T-helper 9 cell (primary cell): ENCODE measurements at places on chromosomes 13 and 19.

DNA sequence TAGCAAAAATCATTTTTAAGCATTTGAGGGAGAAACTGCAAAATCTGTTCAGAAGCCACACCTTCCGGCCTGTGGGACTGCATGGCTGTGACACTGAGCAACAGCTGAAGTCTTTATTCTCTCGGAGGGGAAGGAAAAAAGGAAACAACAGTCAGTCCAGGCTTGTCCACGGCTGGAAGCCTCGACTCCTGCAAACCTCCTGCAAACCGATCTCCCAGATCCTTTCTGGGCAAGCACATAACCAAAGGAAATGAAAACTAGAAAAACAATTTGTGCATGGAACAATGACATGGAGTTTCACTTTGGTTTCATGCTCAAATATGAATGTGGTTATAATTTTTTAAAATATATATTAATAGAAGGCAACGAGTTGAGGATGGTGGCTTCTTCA lies 1.0 kb downstream of the COL4A1 start:
- no peak for DNase-seq

- DNase-seq, result no peak
These were observed 26.0 kb upstream of the RBM26 start for GRCh38 chr13:79432086-79432485.

DNA sequence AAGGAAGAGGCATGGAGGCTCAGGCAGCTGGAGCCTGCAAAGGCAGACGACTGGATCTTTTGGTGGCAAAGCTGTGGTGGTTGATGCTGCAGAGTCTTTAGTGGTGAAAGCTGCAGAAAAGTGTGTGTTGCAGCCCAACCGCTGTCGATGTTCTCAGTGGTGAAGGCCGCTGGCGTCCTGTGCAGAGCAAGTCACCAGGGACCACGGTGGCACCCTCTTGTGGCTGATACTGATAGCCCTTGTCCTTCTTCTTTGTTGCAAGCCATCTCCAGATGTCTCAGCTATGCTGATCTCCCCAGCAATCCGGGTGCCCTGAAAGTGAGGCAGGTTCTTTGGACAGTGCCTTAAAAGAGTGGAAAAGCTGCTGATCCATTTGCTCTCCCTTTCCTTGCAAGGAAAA lies 610.9 kb upstream of the PCDH9 start:
- no peak for DNase-seq

DNA sequence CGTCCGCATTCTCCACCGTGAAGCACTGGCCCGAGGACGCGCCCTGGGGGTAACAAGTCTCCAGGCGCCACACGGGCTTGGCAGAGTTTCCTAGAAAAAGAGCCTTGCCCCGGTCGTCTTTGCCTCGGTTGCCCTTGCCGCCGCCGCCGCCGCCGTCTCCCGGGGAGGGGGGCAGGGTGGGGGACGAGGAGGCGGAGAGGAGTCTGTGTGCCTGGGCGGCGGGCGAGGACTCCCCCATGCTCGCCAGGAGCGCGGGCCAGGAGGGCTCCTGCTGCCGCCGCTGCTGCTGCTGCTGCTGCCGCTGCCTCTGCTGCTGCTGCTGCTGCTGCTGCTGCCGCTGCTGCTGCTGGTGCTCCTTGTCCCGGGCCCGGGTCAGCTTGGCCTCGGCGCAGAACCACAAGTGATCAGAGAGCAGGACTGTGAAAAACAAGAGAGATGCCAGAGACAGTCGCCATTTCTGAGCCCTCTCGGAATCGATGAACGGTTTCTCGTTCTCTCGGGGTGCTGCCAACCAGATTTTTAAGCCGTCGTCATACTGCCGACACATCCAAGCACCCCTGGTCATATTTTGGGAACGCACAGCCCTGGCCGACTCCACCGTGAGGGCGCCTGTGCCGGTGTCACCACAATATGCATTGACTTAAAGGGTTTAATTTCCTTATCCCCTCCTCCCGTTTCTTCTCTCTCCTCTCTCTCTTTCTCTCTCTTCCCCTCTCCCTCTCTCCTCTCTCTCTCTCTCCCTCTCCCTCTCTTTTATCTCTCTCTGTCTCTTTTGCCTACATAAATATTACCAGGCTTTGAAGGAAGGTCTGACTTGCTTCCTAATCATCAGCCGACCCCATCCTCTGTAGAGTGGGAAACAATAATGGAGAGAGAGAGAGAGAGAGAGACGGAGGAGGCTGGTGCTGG lies 349.1 kb downstream of the LIG4 start:
- DNase-seq, result no peak

GRCh38 chr19:57803594-57804325 lies 11.0 kb downstream of the ZNF552 start:
- no peak for DNase-seq

DNA sequence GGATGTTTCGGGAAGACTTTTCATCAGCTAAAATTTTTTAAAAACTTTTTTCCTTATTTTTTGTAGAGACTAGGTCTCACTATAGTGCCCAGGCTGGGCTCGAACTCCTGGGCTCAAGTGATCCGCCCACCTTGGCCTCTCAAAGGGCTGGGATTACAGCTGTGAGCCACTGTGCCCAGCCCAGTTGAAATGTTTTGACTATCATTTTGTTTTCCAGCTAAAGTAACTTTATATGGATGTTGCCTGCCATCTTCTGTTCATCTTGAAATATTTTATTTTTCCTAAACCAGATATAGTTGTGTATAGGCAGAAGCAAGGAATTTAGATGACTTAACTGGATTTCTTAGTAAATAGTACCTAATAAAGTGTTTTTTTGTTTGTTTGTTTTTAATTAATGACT lies 7.0 kb downstream of the CAB39L start:
- no peak for DNase-seq

DNA sequence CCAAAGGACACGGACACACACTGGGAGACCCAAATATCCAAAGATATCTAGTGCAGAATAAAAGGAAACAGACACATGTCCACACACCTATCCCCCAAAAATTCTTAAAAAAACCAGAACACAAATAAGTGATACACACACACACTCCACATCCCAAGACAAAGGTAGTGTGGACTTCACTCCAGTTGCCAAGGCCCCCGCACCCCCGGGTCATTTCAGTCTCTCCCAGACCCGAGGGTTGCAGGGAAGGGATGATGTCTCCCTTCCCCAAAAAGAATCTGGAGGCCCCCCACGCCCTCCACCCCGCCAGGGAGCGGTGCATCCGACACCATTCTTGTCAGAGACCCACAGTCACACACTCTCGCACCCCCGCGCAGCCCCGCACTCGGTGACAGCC lies 407 bp downstream of the DPF1 start:
- no peak for DNase-seq

DNA sequence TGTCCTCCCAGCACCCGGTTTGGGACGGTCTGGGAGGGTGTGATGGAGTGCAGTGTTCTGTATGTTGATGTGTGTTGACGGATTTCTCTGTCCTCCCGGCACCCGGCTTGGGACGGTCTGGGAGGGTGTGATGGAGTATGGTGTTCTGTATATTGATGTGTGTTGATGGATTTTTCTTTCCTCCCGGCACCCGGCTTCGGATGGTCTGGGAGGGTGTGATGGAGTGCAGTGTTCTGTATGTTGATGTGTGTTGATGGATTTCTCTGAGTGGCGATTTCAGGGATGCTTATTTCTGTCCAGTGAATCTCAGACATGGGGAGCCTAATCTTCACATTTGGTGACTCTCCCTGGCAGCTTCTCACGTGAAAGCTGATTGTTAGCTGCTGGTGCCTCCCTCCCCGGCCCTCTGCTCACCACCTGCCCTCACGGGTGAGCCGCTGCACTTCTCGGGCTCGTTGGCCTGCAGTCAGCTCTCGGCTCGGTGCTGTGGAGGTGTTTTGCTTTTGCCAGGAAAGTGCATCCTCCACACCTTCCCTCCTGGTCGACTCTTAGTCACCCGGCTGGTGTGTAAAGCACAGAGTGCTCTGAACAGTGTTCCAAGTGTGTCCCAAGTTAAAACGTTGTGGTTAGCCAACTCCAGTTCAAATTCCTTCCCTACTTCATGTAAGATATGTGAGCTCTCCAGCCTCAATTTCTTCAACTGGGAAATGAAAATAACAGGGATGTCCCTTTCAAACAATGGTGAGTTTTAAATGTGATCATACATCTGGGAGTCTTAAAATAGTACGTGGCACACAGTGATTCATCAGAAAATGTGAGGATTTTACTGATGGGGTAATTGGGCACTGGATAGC lies 54.6 kb downstream of the ATP11A start:
- DNase-seq, result no peak

DNA sequence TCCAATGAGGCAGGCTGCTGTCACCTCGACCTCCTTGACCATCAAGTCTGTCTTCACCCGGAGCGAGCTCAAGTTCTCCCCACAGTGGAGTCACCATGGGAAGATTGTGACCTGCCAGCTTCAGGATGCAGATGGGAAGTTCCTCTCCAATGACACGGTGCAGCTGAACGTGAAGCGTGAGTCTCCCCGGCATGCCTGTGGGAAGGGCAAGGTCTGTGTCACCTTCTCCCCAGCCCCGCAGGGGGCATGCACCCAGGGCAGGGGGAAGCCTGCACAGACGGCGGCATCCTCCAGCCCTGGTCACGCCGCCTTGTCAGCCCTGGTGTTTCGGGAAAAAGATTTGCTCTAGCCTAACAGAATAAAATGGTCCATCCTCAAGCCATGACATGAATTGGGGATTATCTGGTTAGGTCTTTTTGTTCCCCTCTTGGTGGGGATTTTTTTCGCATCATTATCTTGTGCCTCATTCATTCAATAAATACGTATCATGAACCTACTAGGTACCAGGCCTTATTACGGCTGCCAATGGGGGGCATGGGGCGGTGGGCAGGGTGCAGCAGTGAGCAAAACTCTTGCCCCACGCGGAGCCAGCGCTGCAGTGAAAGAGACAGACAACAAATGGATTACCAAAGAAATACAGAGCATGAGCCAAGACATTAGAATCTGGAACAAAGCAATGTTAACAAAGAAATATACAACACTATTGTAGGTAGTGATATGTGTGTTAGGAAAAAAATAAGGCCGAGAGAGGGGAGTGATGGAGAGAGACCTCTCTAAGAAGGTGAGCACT lies 7.4 kb downstream of the CD22 start:
- DNase-seq, result no peak

DNA sequence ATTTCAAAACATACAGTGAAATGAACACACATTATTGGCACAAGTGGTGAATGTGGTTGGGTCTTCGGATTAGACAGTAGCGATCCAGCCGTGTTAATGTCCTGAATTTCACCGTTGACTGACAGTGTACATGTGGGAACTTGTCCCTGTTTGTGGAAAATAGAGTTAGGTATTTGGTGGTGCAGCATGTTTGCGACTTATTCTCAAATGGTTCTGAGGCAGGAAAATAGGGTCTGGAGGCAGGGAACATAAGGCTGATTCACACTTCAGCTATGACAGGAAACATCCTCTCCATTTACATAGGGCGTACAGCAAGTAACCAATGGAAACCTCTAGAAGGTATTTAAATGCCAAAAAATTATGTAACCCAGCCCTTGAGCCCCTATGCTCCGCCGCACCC lies 4.2 kb downstream of the LGALS7B start:
- no peak for DNase-seq

DNA sequence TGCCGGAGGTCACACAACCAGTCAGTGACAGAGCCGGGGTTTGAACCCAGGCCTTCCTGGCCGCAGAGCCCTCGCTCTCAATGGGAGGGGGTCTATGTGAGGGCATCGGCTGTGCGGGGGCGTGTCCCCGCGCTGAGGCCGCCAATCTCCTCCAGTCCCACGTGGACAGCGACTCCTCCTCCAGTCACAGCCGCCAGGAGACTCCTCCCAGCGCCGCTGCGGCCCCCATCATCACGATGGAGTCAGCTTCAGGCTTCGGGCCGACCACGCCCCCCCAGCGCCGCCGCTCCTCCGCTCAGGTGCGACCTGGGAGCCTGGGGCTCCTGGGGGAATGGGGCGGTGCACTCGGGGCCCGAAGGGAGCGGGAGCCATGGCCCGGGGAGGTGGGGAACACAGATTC lies 6.0 kb downstream of the SPRED3 start:
- peak; percentile 49 for DNase-seq

DNA sequence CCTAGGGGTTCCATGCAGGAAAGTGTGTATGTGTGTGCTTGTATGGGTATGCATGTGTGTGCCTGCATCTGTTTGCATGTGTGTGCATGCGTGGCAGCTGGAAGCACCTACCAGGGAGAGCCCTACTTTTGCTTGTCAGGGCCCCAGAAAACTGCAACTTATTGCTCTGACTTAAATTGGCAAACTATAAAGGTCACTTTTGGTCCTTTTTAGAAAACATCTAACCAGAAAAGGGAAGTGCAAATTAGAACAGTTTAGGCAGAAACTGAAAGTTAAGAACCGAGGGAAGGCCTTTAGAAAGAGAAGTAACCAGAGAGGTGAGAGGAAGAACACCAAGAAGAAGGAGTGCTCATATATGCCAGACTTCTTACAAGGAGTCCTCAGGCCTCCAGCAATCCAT lies 32.5 kb downstream of the DLEU7 start:
- no peak for DNase-seq

DNA sequence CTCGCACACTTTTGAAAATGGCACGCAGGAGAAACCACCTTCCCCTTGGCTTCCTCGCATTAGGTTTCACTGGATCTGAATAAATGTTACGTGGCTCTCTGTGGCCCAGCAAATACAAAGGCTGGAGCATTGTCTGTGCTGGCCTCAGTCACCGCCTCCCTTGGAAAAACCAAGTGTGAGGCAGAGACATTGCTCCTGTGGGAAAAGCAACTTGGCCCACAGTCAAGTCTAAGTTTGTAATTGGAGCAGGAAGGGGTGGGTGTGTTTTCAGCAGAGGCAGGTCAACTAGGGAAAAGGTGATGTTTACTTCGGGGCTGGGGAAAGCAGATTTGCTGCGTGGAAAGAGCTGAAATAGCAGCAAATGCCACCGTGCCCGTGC lies 101.6 kb downstream of the IRS2 start:
- no peak for DNase-seq

- DNase-seq, result no peak
These were observed 16.8 kb upstream of the IGSF23 start for GRCh38 chr19:44596428-44597130.

DNA sequence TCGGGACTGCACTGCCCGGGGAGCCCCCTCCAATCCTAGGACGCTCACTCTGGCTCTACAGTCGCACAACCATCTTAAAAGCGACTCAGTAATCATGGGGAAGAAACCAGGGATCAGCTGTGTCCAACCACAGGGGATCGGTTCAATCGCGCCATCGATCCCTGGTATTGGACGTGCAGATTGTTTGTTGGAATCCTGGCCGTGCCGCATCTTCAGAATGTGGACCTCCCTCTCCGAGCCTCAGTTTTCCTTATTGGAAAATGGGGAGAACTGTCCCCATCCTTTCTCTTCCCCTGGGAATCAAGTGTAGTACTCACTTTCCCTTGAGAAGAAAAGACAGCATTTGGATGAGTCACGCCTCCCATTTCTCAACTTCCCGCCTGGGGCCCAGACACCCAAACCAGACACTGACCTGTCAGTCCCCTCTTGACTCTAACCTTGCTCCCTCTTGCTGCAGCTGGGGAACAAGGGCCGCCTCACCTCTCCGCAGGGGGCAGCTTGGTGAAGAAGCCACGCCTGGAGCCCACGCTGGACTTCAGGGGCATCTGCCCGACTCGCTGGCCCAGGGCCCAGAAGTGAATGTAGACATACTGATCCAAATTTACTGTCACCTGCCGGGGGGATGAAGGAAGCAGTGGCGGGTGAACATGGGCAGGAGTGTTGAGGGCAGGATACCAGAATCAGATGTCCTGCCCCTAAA lies 17.6 kb downstream of the EMP3 start:
- DNase-seq, result no peak
